ENCODE measurements at places on chromosomes 13 and 19.

- no peak for DNase-seq
These were observed 11.1 kb downstream of the CCDC61 start for GRCh38 chr19:46006411-46006810.

DNA sequence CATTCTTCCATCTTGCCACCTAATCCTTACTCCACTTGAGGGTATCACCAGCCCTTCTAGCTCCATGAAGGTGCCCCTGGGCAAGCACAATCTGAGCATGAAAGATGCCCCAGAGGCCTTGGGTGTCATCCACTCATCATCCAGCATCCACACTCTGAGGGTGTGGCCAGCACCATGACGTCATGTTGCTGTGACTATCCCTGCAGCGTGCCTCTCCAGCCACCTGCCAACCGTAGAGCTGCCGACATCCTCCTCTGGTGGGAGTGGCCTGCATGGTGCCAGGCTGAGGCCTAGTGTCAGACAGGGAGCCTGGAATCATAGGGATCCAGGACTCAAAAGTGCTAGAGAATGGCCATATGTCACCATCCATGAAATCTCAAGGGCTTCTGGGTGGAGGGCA is 3.1 kb upstream of the KLK3 start:
- no peak for DNase-seq

GRCh38 chr19:48835734-48836088 is 580 bp downstream of the HSD17B14 start:
- DNase-seq = peak; percentile 12

DNA sequence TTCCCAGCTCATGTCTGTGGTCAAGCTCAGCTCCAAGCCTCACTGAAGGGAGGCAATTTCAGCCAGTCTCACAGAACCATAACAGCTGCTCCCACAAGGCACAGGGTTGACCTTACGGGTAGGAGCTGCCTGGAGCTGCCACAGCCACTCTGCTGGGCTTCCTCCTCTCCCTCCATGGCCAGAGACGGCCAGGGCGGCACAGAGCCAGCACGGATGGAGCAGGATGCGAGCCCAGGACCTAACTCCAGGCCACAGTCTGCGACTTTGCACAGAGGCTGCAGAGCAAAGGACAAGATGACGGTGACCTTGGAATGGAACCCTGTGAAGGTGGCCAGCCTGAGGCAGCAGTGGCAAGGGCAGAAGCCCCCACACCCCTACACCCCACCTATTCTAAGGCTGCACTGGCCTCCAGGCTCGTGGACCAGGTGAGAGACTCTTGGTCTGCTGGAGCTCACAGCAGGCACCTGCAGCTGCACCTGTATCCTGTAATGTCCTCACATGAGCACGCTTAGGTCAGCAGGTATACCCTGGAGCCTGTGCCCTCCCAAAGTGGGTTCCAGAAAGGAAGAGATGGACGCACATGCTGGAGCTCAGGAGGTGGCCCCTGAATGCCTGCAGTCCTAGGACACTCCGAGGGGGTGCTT is 29.6 kb downstream of the ADPRHL1 start:
- DNase-seq = no peak

DNA sequence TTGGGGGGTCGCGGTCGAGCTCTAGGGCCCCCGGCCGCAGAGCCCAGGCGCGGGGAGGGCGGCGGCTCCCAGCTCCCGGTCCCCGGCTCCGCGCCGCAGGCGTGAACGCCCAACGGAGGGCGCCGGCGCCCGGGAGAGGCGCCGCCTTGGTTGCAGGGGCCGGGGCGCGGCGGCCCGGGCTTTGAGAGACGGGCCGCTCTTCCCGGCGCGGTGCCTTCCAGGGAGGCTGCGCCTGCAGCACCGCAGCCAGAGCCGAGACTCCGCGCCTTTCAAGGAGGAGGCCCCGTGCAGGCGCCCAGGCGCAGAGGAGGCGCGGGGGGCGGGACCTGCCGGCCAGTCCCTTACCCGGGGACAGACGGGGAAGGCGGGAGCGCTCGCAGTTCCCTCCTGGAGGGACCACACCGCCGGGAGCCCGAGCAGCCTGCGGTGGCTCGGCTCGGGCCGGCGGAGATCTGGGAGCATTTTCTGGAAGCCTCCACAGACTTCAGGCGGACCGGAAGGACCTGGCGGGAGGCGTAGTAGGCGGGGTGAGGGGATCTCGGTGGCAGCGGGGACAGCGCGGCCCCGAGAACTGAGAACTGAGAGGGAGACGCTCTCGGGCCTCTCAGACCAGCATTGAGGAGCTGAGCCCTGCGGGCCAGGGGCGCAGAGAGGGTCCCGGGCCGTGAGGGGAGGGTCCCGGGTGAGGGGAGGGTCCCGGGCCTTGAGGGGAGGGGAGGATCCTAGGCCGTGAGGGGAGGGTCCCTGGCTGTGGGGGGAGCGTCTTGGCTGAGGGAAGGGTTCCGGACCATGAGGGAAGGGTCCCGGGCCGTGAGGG is 25.5 kb upstream of the MCF2L start:
- no peak for DNase-seq

DNA sequence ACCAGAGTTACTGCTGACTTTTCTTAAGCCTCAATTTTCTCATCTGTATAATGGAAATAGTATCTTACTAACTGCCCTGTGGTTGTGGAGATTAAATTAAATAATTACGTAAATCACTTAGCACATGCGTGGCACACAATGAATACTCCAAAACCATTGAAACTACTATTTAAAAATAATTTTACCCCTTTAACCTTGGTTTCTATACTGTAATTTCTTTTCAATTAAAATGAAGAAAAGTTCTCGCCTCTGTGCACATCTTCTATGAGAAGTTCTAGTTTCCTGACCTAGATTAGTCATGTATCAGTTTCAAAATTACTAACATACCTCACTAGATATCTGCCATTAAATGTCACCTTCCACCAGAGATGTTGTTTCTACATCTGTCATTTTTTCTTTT is 5.7 kb downstream of the SLITRK1 start:
- DNase-seq = no peak

- DNase-seq = no peak
These were observed 145.6 kb downstream of the TNFRSF19 start for GRCh38 chr13:23715762-23716235.

DNA sequence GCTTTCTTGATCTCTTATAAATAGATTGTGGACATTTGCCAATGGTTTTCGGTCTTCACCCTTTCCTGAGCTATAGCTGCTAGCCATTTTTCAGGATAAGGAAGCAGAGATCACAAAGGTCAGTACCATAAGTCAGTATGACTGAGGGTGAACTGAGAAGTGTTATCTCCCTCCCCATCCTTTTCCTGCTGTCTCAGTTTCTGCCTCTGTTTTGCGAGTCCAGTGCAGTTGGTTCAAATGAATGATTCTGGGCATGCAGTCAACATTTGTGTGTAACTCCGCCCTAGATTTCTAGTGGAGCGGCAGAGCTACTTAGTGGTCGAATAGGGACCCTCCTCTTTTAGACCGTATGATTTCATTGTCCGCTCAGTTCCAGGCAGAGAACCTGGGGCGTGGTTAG is 460.8 kb upstream of the ARGLU1 start:
- no peak for DNase-seq

GRCh38 chr13:45511310-45512097 is 46.8 kb downstream of the COG3 start:
- no peak for DNase-seq

GRCh38 chr19:38634757-38635482 is 12.5 kb upstream of the ACTN4 start:
- DNase-seq = no peak

DNA sequence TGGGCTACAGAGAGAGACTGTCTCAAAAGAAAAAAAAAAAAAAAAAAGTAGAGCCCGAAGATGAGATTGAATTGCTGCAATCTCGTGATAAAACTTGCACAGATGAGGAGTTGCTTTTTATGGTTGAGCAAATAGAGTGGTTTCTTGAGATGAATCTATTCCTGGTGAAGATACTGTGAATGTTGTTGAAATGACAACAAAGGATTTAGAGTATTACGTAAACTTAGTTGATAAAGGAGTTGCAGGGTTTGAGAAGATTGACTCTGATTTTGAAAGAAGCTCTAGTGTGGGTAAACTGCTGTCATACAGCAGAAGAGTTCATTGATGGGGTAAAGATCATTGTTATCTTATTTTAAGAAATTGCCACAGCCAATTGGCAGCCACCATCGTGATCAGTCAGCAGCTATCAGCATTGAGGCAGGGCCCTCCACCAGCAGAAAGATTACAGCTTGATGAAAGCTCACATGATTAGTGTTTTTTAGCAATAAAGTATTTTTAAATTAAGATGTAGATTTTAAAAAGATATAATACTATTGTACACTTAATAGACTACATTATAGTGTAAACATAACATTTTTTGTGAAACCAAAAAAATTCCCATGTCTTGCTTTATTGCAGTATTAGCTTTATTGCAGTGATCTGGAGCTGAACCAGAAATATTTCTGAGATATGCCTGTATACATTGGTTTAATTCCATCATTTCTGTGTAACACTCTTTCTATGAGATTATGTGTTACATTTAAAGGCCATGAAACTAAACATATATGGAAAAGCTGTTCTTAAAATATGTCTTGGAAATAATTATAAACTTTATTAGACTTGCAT is 43.1 kb downstream of the ZMYM2 start:
- DNase-seq = no peak

GRCh38 chr19:7643031-7643415 is 6.1 kb downstream of the STXBP2 start:
- no peak for DNase-seq

- DNase-seq = no peak
These were observed 519.7 kb downstream of the DIAPH3 start for GRCh38 chr13:59643906-59644626.

GRCh38 chr13:30017880-30018279 is 167.5 kb upstream of the UBL3 start:
- DNase-seq = no peak

DNA sequence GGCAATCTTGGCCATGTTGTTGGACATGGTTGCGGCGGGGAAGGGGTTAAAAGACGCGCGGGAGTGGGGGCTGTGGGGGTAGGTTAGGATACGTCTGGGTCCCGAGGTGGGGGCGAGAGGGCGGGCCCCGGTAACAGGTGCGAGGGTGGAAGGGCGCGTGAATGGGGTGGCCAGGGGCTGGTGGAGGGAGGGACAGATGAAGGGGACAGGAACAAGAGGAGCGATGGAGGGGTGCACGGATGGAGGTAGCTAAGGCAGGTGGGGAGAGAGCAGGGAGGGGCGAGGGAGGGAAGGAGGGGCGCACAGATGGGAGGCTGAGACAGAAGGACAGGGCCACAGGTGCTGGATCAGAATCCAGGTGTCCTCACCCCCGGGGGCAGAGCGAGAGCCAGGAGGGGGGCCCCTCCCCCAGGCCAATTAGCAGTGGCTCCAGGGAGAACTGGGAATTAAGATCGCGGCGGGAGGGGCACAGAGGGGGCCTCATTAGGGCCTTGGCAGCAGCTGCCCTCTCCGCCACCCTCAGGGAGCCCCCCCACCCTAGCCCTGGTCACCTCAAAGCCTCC is 1.3 kb downstream of the GNG8 start:
- DNase-seq = no peak

DNA sequence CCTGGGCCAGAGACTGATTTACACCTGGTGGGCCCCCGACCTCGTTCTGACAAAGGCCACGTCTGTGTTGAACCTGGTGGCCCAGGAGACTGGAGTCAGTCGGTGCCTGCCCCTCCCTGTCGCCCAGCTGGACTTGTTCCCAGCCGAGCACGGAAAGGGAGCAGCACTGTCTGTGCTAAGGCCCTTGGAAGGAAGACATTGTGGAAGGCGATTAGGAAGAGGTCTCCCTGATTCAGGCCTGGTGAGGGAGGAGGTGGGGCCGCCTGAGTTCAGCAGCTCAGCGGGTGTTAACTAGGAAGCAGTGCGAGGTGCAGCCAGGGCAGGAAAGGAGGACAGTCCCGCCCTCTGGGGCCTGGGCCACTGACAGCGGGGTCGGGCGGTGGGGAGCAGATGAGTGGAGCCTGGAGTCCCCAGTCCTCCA is 64.7 kb downstream of the GPR12 start:
- no peak for DNase-seq

- no peak for DNase-seq
These were observed 5.1 kb downstream of the CD37 start for GRCh38 chr19:49340069-49340864.

- no peak for DNase-seq
These were observed 9.8 kb upstream of the DPF1 start for GRCh38 chr19:38233740-38234251.

DNA sequence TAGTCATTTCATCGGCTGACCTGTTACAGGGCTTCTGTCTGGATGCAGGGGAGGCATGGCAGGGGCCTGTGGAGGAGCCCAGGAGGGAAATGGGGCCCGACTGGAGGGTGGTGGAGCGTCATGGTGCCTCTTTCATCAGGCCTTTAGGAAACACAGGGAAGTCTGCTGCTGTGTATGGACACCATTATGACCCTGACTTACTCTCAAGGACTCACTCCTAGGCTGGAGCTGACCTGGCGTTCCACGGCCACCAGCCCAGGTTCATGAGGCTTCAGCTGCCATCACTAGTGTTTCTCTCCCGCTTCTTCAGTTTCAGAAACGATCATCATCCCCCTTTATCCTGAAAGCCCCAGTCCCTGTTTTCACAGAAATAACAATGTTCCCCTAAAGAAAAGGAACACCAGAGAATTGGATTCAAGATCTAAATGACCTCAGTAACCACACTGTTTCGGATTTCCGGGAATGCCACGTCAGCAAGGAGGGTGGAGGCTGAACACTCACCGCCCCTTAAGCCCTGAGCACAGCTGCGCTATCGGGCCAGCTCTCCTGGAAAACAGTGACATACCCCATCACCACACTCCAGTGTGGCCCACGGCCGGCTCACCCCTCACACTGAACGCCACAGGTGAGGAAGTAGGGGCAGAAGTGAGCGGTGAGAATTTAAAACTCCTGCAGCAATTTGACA is 67.6 kb downstream of the SOX1 start:
- no peak for DNase-seq

DNA sequence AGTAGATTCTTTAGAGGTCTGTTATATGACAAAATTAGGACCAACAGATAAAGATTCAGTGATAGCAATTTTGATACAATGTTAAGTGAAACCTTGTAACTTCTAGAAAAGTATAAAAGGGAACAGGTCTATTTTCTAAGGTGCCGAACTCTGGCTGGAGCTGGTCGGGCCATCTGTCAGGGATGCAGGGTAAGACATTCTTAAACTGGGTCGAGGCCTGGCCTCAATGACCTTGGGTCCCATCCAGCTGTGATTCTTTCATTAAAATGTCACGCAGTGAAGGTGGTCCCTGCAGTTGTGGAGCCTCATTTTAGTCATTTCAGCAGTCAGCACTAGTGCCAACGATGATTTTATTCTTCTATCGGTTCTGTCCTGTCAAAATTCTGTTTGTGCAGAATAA is 271.9 kb upstream of the SPRY2 start:
- no peak for DNase-seq

- no peak for DNase-seq
These were observed 11.6 kb upstream of the NFIX start for GRCh38 chr19:12983542-12984142.

- DNase-seq = no peak
These were observed 110.3 kb downstream of the GGACT start for GRCh38 chr13:100478107-100478809.

GRCh38 chr19:1590641-1591397 is 1.8 kb downstream of the MBD3 start:
- no peak for DNase-seq

GRCh38 chr13:53060840-53061490 is 32.4 kb downstream of the OLFM4 start:
- no peak for DNase-seq

Data from SIG-M5 (cell line).